ENCODE measurements at places on chromosomes 6 and 20.

GRCh38 chr6:7939864-7940228, 29.3 kb upstream of the TXNDC5 start:
- no peak for DNase-seq

GRCh38 chr20:39090906-39091305, 128.8 kb downstream of the DHX35 start:
- DNase-seq: no peak

GRCh38 chr6:9370480-9370879, 935.1 kb upstream of the SLC35B3 start:
- no peak for DNase-seq

- DNase-seq: no peak
Measured at GRCh38 chr20:8260837-8261251, 128.8 kb downstream of the PLCB1 start.

GRCh38 chr20:50982363-50982762, 23.7 kb downstream of the MOCS3 start:
- DNase-seq: no peak

- no peak for DNase-seq
Measured at GRCh38 chr6:139144490-139145085, 9.7 kb downstream of the HECA start.
